Epithelial cell of esophagus (primary cell): ENCODE measurements at places on chromosomes 1 and 21.

- DNase-seq: no peak
Measured at GRCh38 chr1:29412591-29412990, 176.3 kb downstream of the PTPRU start.

GRCh38 chr1:100643471-100644196 is 75.9 kb upstream of the VCAM1 start:
- DNase-seq: no peak

DNA sequence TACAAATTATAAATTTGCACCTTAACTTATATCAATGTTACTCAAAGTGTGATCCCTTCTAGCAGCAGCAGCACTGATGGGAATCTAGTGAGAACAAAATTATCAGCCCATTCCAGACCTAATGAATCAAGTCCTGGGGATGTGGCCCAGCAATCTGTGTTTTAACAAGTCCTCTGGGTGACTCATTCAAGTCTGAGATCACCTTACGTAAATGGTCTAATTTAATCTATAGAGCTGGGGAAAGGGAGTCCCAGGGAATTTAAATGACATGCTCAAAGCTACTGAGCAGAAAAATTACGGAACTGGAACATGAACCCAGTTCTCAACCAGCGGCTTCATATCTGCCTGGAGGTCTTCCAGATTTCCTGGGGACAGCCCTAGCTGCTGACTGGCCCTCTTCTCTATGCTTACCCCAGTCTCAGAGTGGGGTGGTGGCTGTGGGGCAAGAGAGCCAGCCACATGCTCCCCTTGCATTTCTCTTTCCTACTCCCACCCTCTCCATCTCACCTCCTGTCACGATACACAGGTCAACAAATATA is 220.0 kb downstream of the TM2D1 start:
- DNase-seq: peak; percentile 95

- peak; percentile 86 for DNase-seq
Measured at GRCh38 chr1:23475134-23475628, 8.8 kb downstream of the ASAP3 start.

DNA sequence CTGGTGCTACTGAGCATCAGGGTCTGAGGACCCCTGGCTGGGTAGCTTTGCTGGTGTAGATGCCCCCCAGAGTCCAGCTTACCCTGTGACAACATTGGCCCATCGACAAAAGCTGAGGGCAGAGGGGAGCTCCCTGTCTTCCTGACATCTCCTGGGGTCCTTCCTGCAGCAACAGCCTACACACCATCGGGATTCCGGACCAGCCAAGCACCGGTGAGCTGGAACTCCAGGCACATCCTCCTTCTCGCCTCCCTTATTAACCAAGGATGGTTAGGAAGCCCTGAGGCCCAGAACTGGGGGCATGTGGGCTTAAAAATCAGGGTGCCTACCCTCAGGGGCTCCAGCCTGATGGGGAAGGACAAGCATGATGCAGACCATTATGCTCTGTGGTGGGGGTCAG is 658.0 kb downstream of the PTPRU start:
- no peak for DNase-seq

GRCh38 chr1:63822540-63822939 is 48.7 kb downstream of the ROR1 start:
- DNase-seq: no peak

DNA sequence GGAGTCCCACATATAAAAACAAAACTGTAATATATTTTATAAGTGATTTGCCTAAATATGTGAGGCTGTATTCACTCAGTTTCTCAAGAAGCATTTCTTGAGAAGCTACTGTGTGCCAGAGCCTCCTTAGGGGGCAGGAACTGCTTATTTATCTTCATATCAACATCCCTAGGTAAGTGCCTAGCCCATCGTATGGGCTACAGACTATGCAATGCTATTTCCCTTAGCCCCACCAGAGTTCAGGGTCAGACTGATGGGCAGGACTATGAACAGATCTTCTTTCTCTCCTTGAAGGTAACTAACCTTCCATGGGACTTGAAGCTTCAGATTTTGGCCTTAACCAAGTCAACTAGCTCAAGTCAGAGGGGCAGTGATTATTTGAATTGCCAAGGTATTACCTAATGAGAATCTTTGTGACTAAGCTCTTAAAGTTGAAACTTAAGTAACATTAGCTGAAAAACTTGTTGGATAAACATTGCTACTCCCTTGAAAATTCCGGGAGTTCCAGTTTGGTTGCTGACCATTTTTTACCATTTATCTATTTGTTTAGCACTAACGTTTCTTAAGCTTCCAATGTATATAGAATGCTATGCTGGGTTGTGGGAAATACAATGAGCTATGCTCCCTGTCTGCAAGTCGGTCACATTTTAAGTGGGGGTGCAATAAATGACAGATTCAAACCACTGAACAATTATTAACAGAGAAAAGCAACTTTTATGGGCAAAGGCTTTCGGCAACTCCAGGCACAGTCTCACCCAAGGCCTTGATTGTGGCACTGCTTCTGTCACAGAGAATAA is 85.2 kb downstream of the GPR88 start:
- peak; percentile 63 for DNase-seq

- DNase-seq: no peak
Measured at GRCh38 chr1:158830904-158831507, at the start of gene MNDA. MNDA (plus strand) TSS chr1:158831351; CDS start chr1:158842154, 10,803 bp downstream.

DNA sequence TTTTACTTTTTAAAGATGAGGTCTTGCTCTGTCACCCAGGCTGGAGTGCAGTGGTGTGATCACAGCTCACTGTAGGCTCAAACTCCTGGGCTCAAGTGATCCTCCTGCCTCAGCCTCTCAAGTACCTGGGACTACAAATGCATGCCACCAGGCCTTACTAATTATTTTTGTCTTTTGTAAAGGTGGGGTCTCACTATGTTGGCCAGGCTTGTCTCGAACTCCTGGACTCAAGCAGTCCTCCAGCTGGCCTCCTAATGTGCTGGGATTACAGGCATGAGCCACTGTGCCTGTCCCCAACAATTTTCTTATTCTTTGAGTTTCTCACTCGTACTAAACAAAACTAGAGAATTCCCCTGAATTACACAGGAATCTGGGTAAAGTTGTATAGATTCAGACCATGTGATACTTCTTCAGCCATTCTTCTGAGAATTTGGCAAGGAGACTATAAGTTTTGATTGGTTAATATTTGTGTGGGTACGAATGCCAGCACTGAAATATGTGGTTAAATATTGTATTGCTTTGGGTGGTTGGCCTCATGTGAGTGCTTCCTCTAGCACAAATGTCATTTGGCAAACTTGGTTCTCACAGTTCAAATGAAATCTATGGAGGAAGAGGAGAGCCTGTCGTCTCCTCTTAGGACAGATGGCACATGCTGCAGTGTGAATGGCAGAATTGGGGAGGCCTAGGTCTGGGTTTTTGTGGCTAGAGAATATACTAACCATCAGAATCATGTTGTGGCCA is 104.9 kb downstream of the RUNX1 start:
- DNase-seq: no peak

GRCh38 chr1:46246548-46247435 is 771 bp upstream of the RAD54L start:
- no peak for DNase-seq

GRCh38 chr1:15693371-15693770 is 9.3 kb downstream of the PLEKHM2 start:
- DNase-seq: no peak

DNA sequence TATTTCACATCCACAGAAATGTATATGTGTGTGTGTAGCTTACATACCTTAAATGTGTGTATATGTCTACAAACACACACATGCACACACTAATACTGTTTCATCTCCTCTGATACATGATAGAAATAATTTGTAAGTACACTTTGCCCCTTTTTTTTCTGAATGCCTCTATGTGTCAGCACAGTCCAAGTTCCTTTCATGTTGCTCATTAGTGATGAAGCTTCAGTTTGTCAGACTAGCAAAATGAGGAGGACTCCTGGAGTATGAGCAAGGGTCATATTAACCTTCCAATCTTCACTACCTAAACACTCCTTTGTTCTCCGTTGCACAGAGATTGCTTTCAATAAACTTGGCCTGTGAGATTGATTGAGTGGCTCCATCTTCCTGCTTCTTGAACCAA is 935.4 kb downstream of the MRPL39 start:
- no peak for DNase-seq
